ENCODE measurements at places on chromosomes 4 and X. TPM values are rescaled to one million over a fixed set of nuclear protein-coding genes. Genes with fewer than 3 reads are reported as not detected.

- no peak for DNase-seq
Observed at GRCh38 chrX:27775984-27776383, 31.8 kb upstream of the MAGEB10 start.

- no peak for DNase-seq
Observed at GRCh38 chrX:119121341-119121740, 6.3 kb downstream of the KIAA1210 start.

- no peak for DNase-seq
Observed at GRCh38 chr4:7900334-7900909, 39.2 kb downstream of the AFAP1 start.

DNA sequence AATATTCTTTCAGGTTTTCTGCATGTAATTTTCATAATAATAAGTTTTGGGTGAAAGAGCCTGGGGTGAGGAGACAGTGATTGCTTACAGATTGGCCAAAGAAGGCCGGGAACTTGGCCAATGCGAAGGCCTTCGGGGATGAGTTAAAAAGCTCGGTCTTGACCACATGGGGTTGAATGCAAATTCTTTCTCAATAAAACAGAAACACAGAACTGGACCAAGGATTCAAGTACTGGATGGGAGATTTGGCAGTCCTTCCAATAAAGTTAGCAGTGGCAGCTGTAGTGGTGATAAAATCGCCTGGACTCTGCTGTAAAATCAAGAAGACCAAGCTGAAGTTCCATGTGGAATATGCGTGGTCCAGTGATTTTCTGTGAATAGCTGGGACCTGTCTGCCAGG lies 282.2 kb upstream of the KLF3 start:
- peak; percentile 60 for DNase-seq

DNA sequence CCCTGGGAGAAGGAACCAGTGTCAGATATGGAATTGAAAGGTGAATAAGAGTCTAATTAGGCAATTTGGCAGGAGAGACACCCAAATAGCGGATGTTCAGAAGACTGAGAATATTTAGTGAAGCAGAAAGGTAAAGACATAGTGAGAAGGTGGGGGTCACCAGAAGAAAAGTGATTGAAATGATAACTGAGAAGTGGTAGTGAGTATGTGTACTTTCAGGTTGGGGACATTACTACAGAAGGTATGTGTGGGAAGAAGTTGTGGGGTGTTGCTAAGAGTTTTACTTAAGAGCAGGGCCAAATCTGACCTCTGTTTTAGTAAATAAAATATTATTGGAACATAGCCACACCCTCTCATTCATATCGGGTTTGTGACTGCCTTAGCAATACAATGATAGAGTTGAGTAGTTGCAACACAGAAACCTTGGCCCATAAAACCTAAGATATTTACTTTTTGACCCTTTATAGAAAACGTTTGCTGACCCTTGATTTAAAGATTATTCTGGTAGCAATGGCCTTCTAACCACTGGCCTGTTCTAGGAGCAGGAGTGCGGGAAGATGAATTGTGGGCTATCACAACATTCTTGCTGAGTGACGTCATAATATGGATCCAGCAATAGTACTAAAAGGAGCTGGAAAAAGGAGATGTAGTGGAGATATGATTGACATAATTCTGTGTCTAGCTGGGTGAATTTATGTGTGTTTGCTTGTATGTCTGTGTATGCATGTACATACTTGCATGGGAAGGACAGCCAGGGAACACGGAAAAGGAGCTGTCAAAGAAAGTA lies 115.3 kb downstream of the HS3ST1 start:
- DNase-seq, result no peak

DNA sequence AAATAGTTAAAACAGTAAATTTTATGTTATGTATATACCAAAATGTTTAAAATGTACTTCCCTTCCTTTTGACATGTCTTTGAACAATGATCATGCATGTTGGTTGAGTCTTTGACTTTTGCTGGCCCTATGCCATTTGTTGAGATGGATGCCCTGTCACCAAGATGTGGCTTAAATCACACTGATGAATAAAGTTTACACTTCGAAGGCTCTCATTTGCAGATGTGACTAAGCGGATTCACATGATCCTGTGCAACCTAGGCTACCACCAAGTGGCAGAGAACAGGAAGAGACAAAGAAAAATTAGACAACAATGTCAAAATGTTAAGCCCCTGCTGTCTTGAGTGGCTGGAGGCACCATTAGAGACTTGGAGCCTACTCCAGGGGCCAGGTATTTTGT lies 139.9 kb downstream of the RAB28 start:
- no peak for DNase-seq

DNA sequence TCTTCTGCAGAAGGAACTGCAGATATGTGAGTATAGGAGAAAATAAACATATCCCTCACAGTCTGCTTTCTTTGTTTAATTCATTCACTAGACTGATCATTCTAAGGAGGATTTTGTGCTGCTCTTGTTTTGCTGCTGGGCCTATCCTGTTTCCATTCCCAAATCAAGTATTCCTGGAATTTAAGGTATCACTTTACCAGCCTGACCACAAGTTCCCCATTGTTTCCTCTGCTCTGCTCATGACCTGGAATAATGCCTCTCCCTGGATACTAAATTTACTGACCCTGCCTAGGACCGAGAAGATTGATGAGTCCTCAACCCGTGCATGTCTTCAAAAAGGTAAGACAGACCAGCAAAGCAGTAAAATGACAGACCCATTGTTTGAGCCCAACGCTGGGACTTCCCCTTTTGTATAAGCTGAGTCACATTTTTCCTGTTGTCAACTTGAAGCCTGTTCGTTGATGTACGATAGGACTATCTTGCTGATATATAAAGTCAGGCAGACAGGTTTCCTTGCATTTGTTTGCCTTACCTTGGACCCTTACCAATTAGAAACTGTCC lies 85.5 kb upstream of the TET2 start:
- DNase-seq, result no peak

GRCh38 chr4:153809916-153810810 lies 21.3 kb upstream of the SFRP2 start:
- DNase-seq, result no peak

GRCh38 chr4:39648827-39649558 lies 10.3 kb upstream of the SMIM14 start:
- DNase-seq, result no peak

The NXF2B gene
- not detected for total RNA-seq

The SLC9B1 gene
- total RNA-seq, result 0.55 TPM
